ENCODE measurements at places on chromosomes 12 and 14.

- DNase-seq = no peak
Observed at GRCh38 chr14:85252011-85252410, 277.9 kb upstream of the FLRT2 start.

DNA sequence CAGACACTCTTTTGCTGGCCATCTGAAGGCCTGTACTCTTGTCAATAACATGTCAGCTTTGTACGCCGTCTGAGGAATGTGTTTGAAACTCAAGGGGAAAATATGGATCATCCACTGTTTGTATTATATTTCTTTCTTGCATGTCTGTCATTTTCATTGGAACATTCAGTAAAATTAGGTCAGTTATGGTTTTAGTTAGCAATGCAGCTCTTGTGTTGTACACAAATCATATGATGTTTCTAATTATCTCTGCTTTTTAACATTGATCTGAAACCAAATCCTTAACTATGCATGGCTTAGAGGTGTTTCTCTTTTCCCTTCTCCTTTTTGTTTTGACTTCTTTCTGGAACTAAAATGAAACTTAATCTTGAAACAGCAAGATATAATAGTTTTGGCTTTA is 333.6 kb upstream of the PRICKLE1 start:
- DNase-seq = no peak

DNA sequence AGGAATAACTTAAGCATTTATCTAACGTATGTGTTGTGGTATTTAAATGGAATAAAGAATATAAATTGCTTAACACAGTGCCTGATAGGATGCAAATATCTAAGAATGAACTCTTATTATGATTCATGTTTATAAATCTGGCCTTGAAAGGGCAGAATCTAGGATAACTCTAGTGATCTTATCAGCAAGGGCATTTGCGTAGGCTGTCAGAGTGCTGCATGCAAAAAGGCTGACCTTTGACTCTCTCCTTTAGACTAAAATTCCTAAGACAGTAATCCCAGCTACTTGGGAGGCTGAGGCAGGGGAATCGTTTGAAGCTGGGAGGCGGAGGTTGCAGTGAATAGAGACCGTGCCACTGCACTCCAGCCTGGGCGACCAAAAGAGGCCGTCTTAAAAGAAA is 31.3 kb upstream of the ANP32D start:
- DNase-seq = no peak

- no peak for DNase-seq
Observed at GRCh38 chr14:104444159-104445030, 135.2 kb upstream of the C14orf180 start.

Data from nucleus accumbens (tissue), 56 donors.